HT-29 (cell line): ENCODE measurements at places on chromosomes 2 and 18. TPM values are rescaled to one million over a fixed set of nuclear protein-coding genes. Genes with fewer than 3 reads are reported as not detected.

Gene PDE11A
- not detected in 2 replicates for total RNA-seq

Gene ALPG
- 0.16 TPM in 1 of 2 replicates, not detected in the other for total RNA-seq

Gene POTEF
- total RNA-seq = 0.60 and 0.61 TPM in 2 replicates

Gene CCBE1
- not detected in 2 replicates for total RNA-seq

DNA sequence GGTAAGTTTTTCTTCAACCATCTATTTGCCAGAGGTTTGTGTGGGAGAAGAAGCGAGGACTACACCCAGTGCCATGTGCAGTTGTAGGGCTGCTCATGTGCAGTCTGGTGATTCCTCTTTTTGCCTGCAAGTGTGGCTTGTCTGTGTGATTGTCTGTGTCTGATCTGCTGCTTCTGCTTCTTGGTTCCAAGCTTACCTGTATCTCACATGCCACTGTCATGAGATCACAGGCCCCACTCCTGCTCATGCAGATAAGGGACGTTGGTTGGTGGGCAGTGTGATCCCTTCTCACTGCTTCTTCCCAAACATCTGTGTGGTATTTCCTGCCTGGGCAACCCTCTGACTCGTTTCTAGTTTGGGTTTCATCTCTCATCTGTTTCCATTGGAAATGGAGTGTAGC, 27.1 kb downstream of the RRM2 start:
- no peak for DNase-seq

- DNase-seq = no peak
These were observed 56.7 kb upstream of the DSC1 start for GRCh38 chr18:31219395-31219794.

GRCh38 chr2:101758001-101758400, 60.5 kb downstream of the MAP4K4 start:
- no peak for DNase-seq
